ENCODE measurements at places on chromosomes 3 and 15.
A peak's percentile ranks its signal among the peaks of the same experiment; 100 is the strongest.

DNA sequence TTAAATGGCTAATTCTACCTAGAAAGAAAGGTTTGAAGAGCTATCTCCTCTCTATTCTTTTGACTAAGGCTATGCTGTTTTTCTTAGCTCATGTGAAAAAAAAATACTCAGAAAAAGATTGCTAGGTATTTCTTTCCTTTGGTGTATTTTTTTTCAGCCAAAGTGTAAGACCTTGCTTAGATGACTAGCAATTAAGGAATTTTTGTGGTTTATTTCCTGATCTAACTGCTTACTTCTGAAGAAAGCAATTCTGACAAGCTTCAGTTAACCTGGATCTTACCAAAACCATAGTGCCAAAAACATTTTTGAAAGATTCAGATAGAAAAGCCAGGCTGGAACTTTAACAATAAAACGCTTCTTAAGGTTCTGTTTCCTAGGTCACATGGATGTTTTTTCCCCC is 315.6 kb downstream of the SOX2 start:
- DNase-seq = no peak

GRCh38 chr15:76451540-76451939 is 115.0 kb downstream of the ISL2 start:
- no peak for DNase-seq

GRCh38 chr15:76987896-76988860 is 6.7 kb upstream of the PSTPIP1 start:
- peak; percentile 45 for DNase-seq

DNA sequence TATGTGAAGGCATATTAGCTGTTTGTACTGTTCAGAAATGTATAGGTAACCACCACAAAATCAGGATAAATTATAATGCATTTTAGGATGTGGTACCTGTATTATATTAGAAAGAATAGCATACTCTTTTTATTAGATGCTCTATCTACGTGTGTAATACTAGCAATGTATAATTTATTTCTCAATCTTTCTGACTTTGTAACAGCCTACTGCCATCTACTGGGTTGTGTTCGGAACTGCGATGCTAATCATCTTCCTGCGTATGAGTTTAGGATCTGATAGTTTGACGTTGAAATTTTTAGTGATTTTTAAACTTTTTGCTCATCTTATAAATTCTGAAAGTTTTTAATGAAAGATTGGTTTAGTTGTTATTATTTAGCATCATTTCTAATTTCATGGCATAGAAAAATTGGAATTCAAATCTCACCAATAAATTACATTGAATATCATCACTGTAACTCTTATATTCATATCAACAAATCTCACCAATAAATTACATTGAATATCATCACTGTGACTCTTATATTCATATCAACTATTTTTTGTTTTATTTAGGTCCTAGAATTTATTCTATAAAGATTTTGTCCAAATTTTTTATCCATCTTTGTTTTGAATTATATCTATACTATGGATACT is 322.7 kb upstream of the ZNF717 start:
- no peak for DNase-seq

DNA sequence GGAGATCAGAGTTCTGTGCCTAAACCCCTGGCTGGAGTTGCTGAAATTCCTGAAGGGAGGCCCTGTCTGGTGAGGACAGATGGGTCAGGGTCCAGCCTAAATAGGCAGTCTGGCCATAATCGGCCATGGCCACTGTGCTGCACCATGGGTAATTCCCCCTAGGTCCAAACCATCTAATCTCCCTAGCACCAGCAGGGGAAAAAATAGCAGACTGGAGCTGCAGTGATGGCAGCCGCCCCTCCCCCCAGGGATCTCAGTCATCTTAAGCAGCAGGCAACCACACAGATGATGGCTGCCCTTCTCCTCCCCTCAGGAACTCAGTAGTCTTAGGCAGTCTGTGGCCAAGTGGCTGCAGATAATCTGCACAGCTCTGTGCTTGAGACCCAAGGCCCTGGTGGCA is 68.4 kb upstream of the CD96 start:
- no peak for DNase-seq

DNA sequence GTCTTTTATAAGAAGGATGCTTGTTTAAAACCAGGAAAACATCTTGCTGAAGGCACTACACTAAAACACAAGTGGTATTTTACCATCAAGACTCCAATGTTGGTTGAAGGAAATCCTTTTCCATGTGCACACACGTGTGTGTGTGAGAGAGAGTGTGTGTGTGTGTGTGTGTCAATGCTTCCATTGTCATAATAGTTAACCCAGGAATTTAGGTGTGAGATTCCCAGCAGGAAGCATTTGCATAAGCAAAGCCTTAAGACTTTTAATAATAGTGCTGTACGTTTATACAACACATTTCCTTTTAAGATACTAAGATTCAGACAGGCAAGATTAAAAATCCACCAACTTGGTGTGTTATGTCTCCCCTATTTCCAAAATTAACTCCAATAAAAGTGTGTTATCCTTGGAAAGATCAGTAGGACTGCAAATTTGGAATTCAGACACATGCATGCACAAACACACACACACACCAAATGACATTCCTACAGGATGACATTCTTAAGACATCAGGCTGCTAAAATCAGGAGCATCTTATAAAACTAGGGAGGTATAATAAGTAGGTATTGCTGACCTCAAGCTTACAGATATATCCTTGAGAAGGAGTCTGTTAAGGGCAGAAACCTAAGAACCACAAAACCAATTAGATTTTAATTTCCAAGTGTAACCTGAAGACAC is 18.3 kb downstream of the LMCD1 start:
- DNase-seq = no peak

DNA sequence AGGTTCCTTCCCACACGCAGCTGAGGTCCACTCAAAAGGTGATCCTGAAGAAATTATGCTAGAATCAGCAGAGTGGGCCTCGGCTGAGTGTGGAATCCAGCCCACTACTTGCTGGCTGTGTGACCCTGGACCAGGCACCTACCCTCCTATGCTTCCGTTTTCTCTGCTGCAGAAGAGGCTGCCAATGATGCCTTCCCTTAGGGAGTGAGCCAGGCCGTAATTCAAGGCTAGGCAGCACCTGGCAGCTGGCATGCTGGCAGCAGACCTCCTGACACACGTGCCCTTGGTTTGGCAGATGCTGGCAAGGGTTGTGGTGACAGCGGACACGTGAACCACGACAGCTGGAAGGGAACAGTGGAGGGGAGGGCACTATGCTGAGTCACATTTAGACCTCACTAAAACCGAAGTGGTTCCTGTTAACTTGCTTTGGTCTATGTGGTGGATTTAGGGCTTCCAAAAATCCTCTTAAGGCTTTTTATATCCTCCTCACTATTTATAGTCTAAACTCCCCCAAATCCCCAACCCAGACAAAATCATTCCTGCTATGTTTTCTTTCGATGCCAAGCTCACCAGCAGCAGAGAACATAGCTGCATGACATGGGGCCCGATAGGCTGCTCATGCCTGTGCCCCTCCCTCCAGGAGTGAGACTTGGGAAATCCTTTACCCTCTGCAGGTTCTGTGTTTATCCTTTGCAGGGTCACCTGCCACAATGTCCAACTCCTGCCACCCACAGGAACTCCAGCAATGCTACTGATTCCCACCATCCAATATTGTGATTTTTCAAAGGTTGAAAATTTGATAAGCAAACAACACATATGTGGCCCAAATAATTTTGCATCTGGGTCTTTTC is 10.6 kb upstream of the PCSK6 start:
- no peak for DNase-seq

DNA sequence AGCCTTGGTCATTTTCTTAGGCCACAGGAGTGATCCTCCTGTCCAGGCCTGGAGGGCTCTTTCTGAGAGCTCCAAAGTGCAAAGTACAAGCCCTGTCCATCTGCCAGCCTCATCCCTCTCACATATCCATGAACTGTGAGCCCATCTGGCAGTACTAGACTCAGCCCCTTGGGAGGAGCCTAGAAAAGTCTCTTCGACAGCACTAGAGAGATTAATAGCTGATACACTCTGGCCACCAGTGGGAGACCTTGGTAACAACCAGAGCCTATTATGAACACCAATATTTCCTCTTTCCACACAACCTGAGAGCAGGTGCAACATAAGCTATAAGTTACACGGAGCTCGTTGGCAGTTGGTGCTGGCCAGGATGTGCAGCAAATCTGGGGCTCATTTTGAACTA is 59.5 kb upstream of the DCLK3 start:
- peak; percentile 9 for DNase-seq

DNA sequence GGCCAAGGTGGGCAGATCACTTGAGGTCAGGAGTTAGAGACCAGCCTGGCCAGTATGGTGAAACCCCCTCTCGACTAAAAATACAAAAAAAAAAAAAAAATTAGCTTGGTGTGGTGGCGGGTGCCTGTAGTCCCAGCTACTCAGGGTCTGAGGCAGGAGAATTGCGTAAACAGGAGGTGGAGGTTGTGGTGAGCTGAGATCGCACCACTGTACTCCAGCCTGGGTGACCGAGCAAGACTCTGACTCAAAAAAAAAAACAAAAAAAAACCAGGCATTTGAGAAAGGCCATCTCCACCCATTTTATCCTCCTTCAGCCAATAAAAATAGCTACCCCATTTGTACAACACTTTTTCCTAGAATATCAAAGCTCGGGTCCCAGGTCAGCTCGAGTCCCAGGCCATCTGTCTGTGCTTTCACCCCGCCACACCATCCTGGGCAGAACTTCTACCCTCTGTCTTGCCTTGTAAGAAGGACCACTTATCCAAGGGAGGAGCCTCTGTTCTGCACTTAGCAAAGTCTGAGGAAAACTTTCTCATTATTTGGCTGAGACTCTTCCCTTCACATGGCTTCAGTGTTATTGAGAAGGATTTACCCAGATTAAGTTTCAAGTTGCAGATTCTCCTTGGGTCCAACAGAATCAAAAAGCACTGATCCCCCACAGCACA is 99.1 kb downstream of the MESD start:
- DNase-seq = no peak

Measured in large intestine (tissue), 12 donors.